Bladder microvascular endothelial cell (primary cell): ENCODE measurements at places on chromosomes 11 and 22. TPM values are rescaled to one million over a fixed set of nuclear protein-coding genes. Genes with fewer than 3 reads are reported as not detected.

The GUCY1A2 gene
- total RNA-seq = under 0.01 and 0.13 TPM in 2 replicates

The NCR3LG1 gene
- total RNA-seq = 1.1 and 2.1 TPM in 2 replicates

The LMF2 gene
- total RNA-seq = 24.3 and 34.7 TPM in 2 replicates

The H19 gene
- total RNA-seq = 131 and 217 TPM in 2 replicates

The POTEH gene
- 0.06 TPM in 1 of 2 replicates, not detected in the other for total RNA-seq
